Stimulated activated CD4-positive, alpha-beta T cell treated with anti-CD3 and anti-CD28 coated beads, Interleukin-2, amount 100 ng/mL, for 48 hours (primary cell): ENCODE measurements at places on chromosomes 1 and 21.

GRCh38 chr1:30133414-30134055 is 589.9 kb downstream of the MATN1 start:
- no peak for DNase-seq

- DNase-seq, result no peak
Measured at GRCh38 chr1:170932236-170932635, 3.1 kb upstream of the MROH9 start.

DNA sequence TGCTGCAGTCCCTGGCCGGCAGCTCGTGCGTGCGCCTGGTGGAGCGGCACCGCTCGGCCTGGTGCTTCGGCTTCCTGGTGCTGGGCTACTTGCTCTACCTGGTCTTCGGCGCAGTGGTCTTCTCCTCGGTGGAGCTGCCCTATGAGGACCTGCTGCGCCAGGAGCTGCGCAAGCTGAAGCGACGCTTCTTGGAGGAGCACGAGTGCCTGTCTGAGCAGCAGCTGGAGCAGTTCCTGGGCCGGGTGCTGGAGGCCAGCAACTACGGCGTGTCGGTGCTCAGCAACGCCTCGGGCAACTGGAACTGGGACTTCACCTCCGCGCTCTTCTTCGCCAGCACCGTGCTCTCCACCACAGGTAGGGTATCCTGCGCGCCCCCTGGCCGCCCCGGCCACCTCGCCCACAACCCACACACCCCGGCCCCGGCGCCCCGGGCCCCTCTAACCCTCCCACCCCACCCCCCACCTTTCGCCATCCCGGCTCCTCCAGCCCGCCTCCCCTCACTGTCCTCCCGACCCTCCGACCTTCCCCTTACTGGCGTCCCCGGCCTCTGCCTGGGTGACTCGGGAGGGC is 352 bp downstream of the KCNK1 start:
- DNase-seq, result no peak

- DNase-seq, result no peak
Measured at GRCh38 chr21:39644062-39644560, 31.4 kb downstream of the B3GALT5 start.

DNA sequence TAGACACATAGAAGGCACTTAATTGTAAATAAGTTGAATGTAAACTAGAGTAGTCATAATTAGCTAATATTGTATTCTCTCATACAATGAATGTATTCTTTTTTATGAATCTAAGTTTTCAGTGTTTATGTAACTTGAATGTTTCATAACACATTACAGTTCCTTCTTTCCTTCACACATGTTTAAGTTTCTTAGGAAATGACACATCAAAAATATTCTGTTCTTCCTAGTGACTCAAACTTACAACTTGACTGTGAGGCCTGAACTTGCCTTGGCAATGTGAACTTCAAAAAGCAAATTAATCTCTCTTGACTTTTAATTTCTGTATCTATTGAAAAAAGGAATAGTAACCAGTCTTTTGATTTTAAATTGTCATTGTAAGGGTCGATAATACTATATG is 700.1 kb downstream of the KCNT2 start:
- DNase-seq, result no peak

GRCh38 chr1:204198348-204199340 is 2.4 kb upstream of the KISS1 start:
- no peak for DNase-seq

DNA sequence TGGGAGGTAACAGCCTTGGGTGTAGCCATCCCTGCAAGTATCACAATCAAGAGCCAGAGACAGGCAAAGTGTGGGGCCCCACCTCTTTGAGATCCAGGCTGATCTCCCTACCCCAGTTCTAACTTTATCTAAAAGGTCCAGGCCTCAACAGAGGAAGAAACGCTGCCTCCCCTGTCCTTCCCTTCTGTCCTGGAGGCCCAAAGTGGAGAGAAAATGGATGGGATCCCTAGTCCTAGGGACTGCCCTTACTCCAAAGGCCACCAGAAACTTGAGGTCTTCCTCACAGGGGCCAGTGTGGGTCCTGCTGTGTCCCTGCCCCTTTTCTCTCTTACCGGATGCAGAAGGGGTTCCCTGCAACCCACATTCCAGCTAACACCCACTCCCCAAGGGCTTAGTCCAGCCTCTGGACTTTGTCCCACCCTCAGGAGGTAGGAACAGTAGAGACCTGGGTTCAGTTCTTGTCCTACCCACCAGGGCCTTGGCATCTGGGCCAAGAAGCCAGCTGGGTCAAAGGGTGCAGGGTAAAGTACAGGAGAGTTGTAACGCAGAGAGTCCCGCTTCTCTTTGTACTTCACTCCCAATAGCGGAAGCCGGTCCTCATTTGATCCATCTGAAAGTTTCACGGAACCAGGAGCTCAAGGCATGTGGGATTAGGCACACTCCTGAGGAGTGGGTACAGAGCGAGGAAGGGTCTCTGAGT is 1.9 kb downstream of the HDGF start:
- no peak for DNase-seq

- no peak for DNase-seq
Measured at GRCh38 chr1:236304682-236305081, 22.9 kb upstream of the ERO1B start.

GRCh38 chr1:100145116-100145515 is 12.2 kb downstream of the TRMT13 start:
- DNase-seq, result no peak

DNA sequence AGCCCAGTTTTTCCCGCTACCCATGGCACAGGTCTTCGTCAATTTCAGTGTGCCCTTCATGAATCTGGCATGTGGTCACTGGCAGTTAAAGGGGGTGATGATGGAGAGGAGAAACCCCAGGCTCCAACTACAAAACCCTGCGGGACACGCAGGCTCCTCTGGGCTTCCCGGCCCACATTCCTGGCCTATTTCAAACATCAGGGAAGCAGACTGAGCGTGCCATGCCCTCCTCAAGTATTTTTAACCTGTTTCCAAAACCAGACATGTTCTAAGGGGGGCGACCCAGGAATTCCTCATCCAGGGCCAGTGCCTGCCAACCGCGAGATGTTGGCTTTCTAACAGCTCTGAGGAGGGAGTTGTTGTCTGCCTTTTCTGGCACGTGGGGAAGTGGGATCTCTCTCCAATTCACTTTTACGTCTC is 85.1 kb downstream of the CAPZB start:
- DNase-seq, result no peak

DNA sequence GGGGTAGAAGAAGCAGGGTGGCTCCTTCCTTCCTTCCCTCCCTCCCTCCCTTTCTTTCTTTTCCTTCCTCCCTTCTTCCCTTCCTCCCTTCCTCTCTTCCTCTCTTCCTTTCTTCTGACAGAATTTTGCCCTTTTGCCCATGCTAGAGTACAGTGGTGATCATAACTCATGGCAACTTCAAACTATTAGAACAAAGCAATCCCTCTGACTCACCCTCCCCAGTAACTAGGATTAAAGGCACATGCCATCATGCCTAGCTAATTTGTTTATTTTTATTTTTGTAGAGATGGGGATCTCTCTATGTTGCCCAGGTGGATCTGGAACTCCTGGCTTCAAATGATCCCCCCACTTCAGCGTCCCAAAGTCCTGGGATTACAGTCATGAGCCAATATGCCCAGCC is 10.0 kb upstream of the RPE65 start:
- no peak for DNase-seq

- no peak for DNase-seq
Measured at GRCh38 chr21:41648591-41649031, 118.2 kb downstream of the RIPK4 start.

GRCh38 chr1:240385551-240385950 is 226.4 kb downstream of the GREM2 start:
- DNase-seq, result no peak

DNA sequence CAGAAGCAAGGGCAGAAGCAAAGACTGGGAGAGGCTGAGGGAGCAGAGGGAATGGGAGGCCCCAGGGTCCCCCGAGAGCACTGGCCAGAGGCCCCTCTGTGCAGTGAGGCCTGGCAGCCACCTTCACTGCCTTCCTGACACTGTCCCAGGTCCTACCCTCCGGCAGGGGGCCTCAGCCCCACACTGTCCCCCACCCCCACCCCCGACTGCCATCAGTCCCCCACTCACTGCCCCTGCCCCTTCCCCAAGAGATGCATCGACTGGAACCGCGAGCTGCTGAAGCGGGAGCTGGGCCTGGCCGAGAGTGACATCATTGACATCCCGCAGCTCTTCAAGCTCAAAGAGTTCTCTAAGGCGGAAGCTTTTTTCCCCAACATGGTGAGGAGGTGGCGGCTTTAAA is 13.0 kb upstream of the PADI6 start:
- no peak for DNase-seq

DNA sequence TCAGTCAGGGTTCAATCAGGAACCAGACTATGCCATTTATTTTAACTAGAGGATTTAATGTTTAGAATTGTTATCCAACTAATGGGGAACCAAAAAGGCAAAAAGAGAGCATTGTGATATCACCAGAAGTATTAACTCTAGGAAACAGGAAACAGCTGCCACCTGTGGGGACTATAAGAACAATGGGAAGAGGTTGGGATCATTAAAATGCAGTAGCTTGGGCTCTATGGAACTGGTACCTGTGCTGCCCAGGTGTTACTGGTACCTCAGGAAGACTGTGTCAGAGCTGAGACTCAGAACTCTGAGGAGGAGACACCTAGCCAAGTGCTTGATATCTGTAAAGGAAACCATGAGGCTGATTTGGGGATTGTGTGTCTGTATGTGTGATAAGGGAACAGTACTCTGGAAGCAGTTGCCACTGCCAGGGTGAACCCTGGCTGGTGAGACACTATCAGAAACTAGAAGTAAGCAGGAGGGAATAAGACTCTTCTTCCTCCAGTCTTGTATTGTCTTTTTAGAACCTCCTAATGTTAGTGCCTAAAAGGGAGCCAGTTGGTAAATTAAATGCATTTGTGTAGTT is 49.4 kb downstream of the MAN1A2 start:
- DNase-seq, result no peak

DNA sequence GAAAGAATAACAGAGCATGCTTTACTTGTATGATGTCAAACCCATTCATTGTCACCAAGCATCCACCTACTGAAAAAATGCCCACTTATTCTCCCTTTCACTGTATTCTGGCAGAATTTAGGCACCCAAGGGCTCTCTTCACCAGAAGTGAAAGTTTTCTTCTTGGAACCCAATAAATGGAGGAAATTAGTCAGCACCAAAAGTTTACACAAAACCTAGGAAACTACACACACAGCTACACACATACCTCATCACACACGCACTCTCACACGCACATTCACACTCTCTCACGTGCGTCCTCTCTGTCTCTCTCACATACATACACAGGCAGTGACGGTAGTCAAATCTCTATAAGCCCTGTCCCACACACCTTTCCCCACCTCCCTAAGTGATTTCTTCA is 37.6 kb downstream of the MCOLN2 start:
- DNase-seq, result no peak

GRCh38 chr1:207828485-207829158 is 76.8 kb downstream of the CD46 start:
- DNase-seq, result no peak

- no peak for DNase-seq
Measured at GRCh38 chr1:30668024-30668423, 55.4 kb downstream of the MATN1 start.

GRCh38 chr1:242011894-242012660 is 13.2 kb upstream of the MAP1LC3C start:
- DNase-seq, result no peak

DNA sequence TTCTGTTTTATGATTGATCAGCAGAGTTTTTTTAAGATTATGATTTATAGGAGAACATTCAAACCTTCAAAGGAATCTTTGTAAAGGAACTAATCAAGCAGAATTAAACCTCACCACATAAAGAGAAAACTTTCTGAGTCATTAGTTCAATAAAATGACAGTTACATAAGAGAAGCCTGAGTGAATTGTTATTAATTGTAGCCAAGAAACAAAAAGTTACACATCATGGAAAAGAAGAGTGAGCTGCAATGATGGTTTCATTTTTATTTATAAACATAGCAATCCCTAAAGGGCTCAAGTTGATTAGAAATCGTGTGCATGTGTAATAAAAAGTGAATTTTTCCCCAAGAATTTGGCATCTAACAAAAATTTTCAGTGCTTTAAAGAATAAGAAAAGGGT is 731.4 kb downstream of the LTN1 start:
- no peak for DNase-seq

DNA sequence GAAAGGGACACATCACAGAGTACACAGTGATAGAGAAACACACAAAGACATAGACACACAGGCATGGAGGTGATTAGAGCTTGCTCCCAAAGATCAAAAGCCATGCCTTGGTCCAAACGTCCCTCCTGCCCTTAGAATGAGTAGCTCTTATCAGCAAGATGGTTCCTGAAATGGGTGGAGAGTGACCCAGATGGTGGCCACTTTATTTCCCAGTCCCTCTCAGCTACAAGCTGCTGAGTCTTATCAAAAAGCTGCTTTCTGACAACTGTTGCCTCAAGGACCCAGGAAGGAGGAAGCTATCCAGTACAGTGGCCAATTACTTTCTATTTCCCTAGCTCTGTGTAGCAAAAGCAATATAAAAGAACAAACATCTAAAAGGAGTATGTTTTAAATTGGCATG is 7.7 kb upstream of the CLCA1 start:
- DNase-seq, result no peak

DNA sequence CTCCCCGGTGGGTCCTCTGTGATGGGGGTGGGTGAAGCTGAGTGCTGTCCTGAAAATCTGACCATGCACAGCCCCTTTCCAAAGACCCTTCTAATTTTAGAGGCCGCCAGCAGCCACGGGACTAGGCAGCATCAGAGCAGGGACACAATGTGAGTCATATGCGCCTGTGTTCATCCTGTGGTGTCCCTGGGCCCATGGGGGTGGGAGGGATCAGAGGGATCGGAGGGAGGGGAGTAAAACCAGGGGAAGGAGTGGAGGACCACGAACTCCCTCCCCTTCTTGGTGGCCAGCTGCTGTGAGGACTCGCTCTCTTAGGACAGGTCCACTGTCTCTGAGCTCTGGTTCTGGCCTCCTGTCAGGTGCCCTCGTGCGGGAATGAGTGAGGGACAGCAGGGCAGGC is 61.5 kb downstream of the ADARB1 start:
- DNase-seq, result no peak

- DNase-seq, result no peak
Measured at GRCh38 chr1:150546294-150546937, 2.8 kb upstream of the ADAMTSL4 start.

DNA sequence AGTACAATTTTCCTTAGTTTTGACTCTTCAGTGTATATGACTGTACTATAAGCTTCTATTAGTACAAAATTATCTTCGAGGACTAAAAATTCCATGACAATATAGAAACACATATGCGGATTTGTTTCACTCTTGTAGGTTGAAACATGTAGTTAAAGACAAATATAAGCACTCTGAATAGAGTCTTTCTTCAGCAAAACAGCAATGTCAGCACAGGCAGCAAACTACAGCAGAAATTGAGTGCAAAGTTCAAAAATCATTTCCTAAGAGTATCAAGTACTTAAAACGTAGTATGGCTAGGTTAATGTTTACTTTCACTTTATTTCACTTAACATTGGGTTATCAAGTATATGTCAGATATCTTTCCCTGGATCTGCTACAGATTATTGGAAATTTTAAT is 106.7 kb downstream of the FAF1 start:
- DNase-seq, result no peak
